Stimulated activated CD4-positive, alpha-beta T cell treated with anti-CD3 and anti-CD28 coated beads, Interleukin-1b, Interleukin-23, amount 100 ng/mL, for 4 hours (primary cell): ENCODE measurements at places on chromosomes 13 and 19.

GRCh38 chr13:33800646-33801186 is 17.2 kb upstream of the RFC3 start:
- no peak for DNase-seq

GRCh38 chr19:5631567-5632240 is 8.8 kb downstream of the SAFB start:
- no peak for DNase-seq

DNA sequence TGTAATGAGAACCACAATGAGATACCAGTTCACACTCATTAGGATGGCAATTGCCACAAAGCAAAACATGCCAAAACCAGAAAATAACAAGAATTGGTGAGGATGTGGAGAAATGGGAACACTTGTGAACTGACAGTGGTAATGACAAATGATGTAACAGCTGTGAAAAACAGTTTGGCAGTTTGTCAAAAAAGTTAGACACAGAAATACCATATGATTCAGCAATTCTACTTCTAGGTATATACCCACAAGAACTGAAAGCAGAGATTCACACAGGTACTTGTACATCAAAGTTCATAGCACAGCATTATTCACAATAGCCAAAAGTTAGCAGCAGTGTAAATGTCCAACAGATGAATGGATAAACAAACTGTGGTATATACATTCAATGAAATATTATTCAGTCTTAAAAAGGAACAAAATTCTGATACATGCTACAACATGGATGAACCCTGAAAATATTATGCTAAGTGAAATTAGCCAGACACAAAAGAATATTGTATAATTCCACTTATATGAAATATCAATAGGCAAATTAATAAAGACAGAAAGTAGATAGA is 96.5 kb downstream of the UGGT2 start:
- no peak for DNase-seq

DNA sequence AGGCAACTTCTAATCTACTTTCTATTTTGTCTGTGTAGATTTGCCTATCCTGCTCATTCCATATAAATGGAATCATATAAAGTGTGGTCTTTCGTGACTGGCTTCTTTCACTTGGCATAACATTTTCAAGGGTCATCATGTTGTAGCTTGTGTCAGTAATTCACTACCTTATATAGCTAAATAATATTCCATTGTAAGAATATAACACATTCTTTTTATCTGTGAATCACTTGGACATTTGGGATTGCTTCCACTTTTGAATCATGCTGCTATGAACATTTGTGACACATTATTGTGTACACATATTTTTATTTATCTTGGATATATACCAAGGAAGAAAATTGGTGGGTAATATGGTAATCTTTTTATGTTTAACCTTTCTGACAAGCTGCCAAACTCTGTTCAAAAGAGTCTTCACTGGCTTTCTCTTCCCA is 89.0 kb upstream of the CSNK1A1L start:
- DNase-seq = no peak

DNA sequence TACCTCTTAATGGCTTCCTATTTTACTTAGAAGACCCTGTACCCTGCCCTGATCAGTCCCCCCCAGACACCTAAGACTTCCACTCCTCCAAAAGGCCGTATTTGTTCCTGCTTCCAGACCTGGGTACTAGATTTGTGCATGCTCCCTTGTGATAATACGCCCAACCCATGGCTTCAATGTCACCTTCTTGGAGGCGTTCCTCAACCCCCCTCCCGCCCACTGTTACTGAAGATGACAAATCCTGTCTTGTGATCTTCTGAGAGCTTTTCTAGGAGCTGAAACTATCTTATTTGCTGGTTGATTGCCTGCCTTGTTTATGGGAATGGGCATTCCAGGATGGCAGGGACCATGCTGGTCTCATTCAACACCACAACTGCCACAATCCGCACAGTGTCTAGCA is 9.4 kb downstream of the SLC25A23 start:
- DNase-seq = no peak

GRCh38 chr19:56476651-56477428 is at the start of gene ZNF667:
Gene ZNF667, minus strand, starts transcription at chr19:56477345. Its CDS starts 14,975 bp downstream, at chr19:56462370.
- no peak for DNase-seq

DNA sequence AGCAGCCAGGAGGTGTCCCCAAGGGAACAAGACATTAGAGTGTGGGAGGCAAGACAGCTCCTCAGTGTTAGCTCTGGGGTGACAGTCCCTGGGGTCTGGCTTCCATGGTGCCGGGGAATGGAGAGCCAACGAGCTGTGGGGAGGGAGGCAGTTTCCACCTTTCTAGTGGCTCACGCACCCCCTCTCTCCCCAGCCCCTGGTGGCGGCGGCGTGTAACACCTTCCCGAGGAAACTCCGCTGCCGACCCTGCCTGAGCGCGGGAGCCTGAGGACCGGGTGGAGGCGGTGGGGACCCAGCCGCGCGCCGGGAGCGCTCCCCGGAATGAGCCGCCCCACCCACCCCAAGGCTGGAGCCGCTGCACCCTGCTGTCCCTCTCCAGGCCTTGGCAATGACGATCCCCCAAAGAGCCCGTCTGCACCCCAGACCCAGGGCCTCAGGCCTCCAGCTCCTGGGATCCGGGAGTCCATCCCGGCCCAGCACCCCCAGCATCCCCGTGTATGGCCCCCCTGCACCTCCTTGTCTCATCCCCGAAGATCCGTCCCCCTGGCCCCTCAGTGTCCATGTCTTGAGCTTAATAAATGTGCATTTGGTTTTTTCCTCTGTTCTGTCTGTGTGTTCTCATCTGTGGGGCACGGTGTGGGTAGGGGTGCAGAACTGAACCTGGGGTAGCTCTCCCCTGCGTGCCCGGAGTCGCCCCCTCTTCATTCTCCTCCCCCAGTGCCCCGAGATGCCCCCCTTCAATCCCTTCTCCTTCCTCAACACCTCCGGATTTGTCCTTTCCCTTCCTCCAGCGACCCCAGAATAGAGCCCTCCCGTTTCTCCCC is 622 bp upstream of the FXYD5 start:
- DNase-seq = peak; percentile 70

DNA sequence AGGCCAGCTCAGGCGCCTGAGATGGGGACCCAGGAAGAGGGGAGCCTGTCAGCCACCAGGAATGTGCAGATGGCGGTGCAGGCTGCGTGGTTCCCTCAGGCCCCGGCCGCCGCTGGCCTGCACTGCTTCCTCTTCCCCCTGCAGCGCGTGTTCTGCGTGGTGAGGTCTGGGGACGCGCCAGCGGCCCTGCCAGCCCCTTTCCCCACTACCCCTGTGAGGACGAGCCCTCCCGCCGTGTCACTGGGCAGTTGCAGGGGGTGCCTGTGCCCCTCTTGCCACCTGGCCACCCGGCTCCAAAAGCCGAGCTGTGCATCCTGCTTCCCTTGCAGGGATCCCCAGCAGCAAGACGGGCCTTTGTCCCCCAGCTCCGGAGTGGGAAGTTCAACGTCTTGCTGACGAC is 58.4 kb downstream of the SMARCA4 start:
- no peak for DNase-seq

DNA sequence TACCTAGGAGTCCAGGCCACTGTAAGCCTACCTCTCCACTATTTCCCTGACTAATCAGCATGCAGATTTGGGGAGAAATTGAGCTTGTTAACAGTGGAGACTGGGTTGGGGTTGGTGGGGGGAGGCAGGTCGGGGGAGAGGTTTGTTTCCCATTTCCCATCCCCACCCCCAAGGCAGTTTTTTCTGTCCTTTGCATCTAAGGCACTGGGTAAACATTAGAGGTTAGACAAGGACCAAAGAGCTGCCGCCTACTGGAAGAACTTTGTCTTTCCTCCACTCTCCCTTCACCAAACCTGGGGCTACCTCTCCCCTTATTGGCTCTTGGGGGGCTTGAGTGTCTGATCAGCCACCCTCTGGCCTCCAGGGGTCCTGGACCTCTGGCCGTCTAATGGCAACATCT is 953 bp downstream of the KCNN4 start:
- no peak for DNase-seq

GRCh38 chr19:16133818-16134217 is 9.7 kb upstream of the HSH2D start:
- DNase-seq = no peak

DNA sequence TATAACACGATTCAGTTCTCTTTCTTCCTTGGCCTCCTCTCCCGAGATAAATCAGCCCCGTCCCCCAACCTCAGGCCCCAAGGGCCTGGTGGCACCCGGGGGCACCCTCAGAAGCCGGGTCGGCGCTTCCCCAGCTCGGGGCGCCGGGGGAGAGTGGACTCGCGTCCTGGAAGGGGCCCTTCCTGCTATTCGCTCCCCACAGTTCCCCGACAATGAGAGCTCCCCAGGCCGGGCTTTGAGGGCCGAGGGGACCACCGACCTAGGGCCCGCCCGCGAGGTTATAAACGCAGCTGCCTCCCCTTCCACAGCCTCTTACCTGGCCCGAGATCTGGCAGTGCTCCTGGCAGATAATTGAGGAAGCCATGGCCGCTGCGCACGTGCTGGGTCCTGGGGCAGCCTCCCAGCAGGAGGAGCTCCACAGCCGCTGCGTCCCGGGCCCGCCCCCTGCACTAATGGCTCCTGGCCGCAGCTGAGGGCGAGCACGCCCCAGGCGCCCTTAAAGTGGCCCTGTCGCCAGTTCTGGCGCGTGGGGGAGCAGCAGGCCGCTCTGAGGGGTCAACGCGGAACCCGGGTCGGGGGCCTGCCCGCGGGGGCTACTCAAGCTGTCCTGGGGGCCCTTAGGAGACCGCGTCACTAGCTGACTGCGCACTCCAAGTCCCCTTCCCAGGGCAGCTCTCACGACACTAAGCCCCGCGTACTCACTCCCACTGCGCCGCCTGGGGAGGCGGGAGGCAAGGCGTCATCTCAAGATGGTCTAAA is at the start of gene SOHLH2:
SOHLH2 (minus strand) TSS at position 394 of the 759 bp plus-strand sequence; CDS start at position 364, 30 bp downstream.
- DNase-seq = no peak

GRCh38 chr19:42301646-42302203 is at the start of gene PRR19:
Gene PRR19, plus strand, starts transcription at chr19:42302132. Its CDS starts 7,453 bp downstream, at chr19:42309585.
- DNase-seq = no peak

- no peak for DNase-seq
These were observed 329.7 kb downstream of the UQCRFS1 start for GRCh38 chr19:28883241-28883693.

GRCh38 chr19:38670921-38671398 is 23.5 kb downstream of the ACTN4 start:
- DNase-seq = no peak

DNA sequence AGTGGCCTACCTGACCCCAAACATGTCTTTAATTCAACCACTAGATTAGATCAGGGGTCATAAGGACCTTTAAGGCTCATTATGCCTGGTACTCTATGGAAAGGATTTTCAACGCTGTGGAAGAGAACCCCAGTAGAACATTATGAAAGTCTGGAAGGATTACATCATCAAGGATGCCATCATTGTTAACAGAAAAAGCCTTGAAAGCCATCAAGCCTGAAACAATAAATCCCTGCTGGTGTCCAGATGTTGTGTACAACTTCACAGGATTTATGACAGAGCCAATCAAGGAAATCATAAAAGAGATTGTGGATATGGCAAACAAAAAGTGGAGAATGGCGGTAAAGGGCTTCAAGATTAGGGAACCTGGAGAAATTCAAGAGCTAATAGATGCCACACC is 59.7 kb downstream of the NAA16 start:
- no peak for DNase-seq
